ENCODE measurements at places on chromosomes 4 and X. TPM values are rescaled to one million over a fixed set of nuclear protein-coding genes. Genes with fewer than 3 reads are reported as not detected.

- H3K4me3 ChIP-seq = no peak overlapping the region
- no peaks in the 10 kb centered on the region for H3K27me3 ChIP-seq
- no peak for DNase-seq
- H3K27ac ChIP-seq = no peak overlapping the region
- H3K4me1 ChIP-seq = no peaks in the 10 kb centered on the region
- no peaks in the 10 kb centered on the region for H3K36me3 ChIP-seq
Observed at GRCh38 chrX:108332281-108332680, 105.9 kb downstream of the COL4A6 start.

FAM47E gene
- not detected for total RNA-seq

TEC gene
- 6.1 TPM for total RNA-seq

DNA sequence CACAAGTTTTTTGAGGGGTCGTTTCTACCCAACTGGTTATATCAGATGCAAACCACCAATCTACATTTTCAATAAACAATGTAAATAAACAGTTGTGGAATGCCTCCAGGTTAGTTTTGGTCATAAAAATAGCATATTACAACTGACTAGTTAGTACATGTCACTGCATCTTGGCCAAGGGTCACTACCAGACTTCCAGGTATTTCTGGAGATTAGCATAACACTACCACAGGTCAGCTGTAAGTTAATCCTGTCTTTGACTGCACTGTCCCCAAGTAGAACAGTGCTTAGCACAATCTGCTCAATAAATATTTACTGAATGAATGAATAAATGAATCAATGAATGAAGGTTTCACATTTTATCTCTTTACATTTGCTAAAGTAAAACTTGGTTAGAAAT, 64.4 kb downstream of the TBC1D19 start:
- no peak overlapping the region for H3K4me3 ChIP-seq
- no peaks in the 10 kb centered on the region for H3K36me3 ChIP-seq
- DNase-seq = no peak
- H3K27me3 ChIP-seq = no peaks in the 10 kb centered on the region

DNA sequence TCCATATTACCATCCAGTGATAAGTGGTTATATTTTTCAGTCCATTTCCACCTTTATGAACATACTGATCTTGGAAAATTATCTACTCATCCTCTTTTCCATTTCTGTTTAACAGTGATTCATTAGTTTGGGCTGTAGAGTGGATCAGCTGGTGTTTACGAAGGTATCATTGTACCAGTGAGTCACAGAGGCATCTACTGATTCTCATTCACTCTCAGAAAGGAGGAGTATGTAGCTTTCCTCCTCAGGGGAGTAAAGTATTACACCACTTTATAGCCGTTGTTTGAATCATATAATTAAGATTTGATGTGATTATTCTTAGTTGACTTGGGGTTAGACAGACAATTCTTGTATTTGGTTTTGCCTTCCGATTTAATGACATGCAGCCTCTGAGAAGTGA, 74.7 kb downstream of the GALNT7 start:
- no peak overlapping the region for H3K4me3 ChIP-seq
- H3K27me3 ChIP-seq = no peaks in the 10 kb centered on the region
- no peak for DNase-seq
- no peak overlapping the region for H3K27ac ChIP-seq
- no peaks in the 10 kb centered on the region for H3K4me1 ChIP-seq

DNA sequence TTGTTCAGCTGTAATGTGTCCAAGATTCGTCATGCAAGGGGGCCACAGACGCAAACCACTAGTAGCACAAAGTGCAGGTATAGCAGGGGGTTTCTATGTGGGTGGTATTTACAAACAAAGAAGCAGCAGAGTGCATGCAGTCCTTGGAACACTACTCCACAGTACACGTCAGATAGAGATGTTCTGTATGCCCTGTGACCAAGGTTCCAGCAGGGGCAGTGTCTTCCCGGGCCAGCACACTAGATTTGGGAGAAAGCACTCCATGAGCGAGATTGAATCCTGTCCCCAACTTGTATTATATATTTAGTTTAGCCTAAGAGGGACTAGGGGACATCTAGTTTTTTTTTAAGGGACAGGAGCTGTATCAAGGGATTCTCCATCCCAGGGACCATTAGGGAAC, 54.4 kb upstream of the ESX1 start:
- no peaks in the 10 kb centered on the region for H3K27me3 ChIP-seq
- no peak for DNase-seq
- H3K27ac ChIP-seq = no peak overlapping the region
- no peak overlapping the region for H3K4me3 ChIP-seq

DNA sequence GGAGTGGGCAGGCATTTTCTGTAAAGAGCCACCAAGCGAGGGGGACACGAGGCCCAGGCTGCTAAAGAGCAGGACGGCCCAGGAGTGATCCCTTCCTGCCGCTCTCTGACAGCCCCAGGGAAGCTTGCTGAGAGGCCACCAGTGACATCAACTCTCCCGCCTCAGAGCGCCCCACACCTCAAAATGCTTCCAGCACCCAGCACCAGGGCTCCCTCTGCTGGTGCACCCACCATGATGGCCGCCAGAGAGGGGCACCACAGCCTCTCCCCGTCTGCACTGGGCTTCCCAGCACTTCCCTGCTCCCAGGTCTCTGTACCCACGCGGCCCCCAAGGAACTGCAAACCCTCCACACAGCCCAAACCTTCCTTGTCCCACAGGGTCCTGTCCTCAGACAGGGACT, 40.4 kb downstream of the GAK start:
- H3K36me3 ChIP-seq = peaks cover 44% of the 10 kb centered on the region
- DNase-seq = no peak
- no peak overlapping the region for H3K27ac ChIP-seq
- H3K4me1 ChIP-seq = no peaks in the 10 kb centered on the region

DNA sequence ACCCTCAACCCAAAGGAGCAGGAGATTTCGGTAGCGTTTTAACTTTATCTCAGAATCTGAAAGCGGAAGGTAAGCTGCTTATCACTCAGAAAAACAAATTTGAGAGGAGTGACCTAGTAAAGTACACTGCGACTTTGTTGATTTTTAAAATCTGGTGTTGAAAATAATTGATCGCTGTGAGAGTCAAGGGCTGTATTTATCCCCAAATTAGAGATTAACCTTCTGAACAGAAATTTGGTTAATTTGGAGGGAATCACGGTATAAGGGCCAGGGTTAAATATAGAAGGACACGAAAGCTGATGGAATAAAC, 212 bp downstream of the CLCN4 start:
- DNase-seq = no peak
- peak overlapping the region; percentile 37 for H3K4me3 ChIP-seq
- no peaks in the 10 kb centered on the region for H3K36me3 ChIP-seq
- H3K27ac ChIP-seq = peak overlapping the region; percentile 3
- no peaks in the 10 kb centered on the region for H3K4me1 ChIP-seq
- no peaks in the 10 kb centered on the region for H3K27me3 ChIP-seq

DNA sequence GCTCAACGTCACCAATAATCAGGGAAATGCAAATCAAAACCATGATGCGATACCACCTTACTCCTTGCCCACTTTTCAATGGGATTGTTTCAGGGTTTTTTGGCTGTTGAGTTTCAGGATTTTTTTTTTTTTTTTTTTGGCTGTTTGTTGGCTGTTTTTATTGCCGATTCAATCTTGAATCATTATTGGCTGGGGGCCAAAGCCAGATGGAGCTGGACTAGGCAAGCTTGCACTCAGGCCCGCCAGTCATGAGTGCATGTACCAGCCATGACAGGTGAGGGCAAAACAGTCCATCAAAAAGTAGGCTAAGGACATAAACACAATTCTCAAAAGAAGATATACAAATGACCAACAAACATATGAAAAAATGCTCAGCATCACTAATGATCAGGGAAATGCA, 13.3 kb downstream of the YIPF7 start:
- H3K27me3 ChIP-seq = no peaks in the 10 kb centered on the region
- no peak for DNase-seq
- H3K4me1 ChIP-seq = no peaks in the 10 kb centered on the region
- no peaks in the 10 kb centered on the region for H3K36me3 ChIP-seq
- H3K4me3 ChIP-seq = no peak overlapping the region
- no peak overlapping the region for H3K27ac ChIP-seq

EXOC1L gene
- total RNA-seq = not detected

DNA sequence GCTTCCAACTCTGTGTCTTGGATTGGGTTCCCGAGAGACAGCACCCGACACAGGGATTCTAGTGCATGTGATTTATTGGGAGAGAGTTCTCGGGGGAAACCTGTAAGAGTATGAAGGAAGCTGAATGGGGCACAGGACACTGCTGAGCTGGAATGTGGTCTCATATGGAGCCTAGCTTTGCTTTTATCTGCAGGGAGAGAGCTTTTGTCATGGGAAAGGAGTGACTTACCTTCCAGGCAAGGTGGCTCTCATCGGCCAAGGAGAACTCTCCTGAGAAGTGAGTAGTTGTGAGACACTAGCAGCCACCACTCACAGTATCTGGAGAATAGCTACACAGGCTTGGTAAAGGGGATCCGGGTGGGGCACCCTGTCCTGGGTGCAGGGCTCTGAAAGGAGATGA, 124.5 kb downstream of the NHS start:
- no peaks in the 10 kb centered on the region for H3K27me3 ChIP-seq
- no peak overlapping the region for H3K4me3 ChIP-seq
- no peaks in the 10 kb centered on the region for H3K36me3 ChIP-seq
- H3K4me1 ChIP-seq = peaks cover 47% of the 10 kb centered on the region
- no peak for DNase-seq

DNA sequence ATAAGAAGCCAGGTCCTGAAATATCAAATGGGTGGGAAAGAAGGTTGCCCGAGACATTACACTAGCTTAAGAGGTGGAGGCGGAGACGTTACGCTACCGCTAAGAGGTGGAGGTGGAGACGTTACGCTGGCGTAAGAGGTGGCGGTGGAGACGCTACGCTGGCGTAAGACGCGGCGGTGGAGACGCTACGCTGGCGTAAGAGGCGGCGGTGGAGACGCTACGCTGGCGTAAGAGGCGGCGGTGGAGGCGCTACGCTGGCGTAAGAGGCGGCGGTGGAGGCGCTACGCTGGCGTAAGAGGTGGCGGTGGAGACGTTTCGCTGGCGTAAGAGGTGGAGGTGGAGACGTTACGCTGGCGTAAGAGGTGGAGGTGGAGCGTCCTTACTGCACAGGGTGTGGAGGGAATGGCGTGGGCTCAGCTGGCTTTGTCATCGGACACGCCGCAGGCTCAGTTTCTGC, 12.8 kb downstream of the CYP4V2 start:
- peaks cover 9% of the 10 kb centered on the region for H3K36me3 ChIP-seq
- peak overlapping the region; percentile 16 for H3K27ac ChIP-seq
- DNase-seq = no peak
- no peaks in the 10 kb centered on the region for H3K4me1 ChIP-seq
- H3K4me3 ChIP-seq = no peak overlapping the region

DNA sequence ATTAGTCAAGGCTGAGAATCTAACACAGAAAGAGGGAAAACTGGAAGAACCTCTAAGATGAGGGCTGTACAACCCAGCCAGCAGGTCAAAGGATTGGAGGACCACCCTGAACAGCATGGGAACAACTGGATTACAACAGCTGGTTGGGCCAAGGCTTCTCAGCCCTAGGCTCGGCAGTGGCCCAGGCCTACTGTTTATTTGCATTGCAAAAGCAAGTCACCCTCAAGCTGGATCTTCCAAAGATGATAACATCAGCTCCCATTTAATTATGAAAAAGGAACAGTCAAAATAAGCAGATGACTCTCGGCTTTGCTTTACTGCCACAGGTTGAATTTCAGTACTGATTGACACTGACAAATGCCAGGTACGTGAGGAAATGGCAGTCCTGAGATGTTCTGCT, 61.8 kb downstream of the GPC3 start:
- H3K4me1 ChIP-seq = no peaks in the 10 kb centered on the region
- no peak overlapping the region for H3K27ac ChIP-seq
- H3K36me3 ChIP-seq = no peaks in the 10 kb centered on the region
- no peaks in the 10 kb centered on the region for H3K27me3 ChIP-seq

PCDH10 gene
- 0.13 TPM for total RNA-seq

- H3K27ac ChIP-seq = no peak overlapping the region
- H3K36me3 ChIP-seq = no peaks in the 10 kb centered on the region
- DNase-seq = no peak
- H3K4me3 ChIP-seq = no peak overlapping the region
- no peaks in the 10 kb centered on the region for H3K4me1 ChIP-seq
Observed at GRCh38 chr4:94826206-94826605, 68.5 kb downstream of the BMPR1B start.

DNA sequence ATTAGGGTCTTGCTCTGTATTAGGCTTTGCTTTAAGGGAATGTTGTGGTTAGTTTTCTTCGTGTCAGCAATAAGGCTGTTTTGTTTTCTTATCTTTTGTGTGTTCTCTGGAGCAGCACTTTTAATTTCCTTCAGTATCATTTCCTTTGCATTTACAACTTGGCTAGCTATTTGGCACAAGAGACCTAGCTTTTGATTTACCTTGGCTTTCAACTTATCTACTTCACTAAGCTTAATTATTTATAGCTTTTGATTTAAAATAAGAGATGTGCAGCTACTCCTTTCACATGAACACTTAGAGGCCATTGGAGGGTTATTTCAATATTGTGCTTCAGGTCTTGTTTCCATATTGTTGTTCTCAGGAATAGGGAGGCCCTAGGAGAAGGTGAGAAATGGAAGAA, 68.2 kb downstream of the FAT4 start:
- no peaks in the 10 kb centered on the region for H3K4me1 ChIP-seq
- H3K36me3 ChIP-seq = no peaks in the 10 kb centered on the region
- no peaks in the 10 kb centered on the region for H3K27me3 ChIP-seq
- H3K27ac ChIP-seq = no peak overlapping the region
- no peak overlapping the region for H3K4me3 ChIP-seq

GRCh38 chrX:53642337-53642736, 44.2 kb downstream of the HUWE1 start:
- H3K4me1 ChIP-seq = no peaks in the 10 kb centered on the region
- H3K27me3 ChIP-seq = no peaks in the 10 kb centered on the region
- H3K27ac ChIP-seq = no peak overlapping the region
- no peak overlapping the region for H3K4me3 ChIP-seq
- peaks cover 88% of the 10 kb centered on the region for H3K36me3 ChIP-seq

PDLIM3 gene
- total RNA-seq = 31.0 TPM

DNA sequence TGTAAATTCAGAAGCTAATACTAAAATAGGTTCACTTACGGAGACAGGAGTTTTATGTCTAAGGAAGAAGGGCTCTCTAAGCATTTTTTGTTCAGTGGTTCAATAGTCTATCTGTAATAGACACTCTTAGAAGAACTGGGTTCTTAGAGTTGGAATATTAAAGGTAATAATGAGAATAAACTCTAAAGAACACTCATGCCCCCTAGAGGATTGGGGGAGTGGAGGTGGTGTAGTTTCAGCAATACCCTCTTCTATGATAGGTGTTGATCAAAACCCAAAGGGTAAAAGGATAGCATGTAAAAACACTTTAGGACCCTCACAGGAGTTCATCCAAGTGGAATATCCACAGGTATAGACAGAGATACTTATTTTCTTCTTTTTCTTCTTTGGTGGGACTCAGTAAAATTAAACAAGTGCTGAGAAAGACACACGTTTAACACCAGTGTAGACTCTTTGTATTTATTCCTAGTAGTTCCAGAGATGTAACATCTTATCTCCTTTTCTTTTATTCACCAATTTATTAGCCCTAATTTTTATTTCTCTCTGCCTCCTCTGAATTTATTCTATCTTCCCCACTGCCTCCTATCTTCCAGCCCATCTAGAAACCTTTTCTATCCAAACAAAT, 25.7 kb upstream of the MND1 start:
- no peaks in the 10 kb centered on the region for H3K27me3 ChIP-seq
- H3K36me3 ChIP-seq = no peaks in the 10 kb centered on the region
- H3K4me1 ChIP-seq = no peaks in the 10 kb centered on the region
- DNase-seq = no peak
- H3K27ac ChIP-seq = no peak overlapping the region

GRCh38 chr4:67401902-67402301, 143.4 kb downstream of the CENPC start:
- no peak for DNase-seq
- H3K27me3 ChIP-seq = no peaks in the 10 kb centered on the region
- H3K4me1 ChIP-seq = no peaks in the 10 kb centered on the region
- no peaks in the 10 kb centered on the region for H3K36me3 ChIP-seq
- H3K4me3 ChIP-seq = no peak overlapping the region
- no peak overlapping the region for H3K27ac ChIP-seq
